ENCODE measurements at places on chromosomes 12 and 14. TPM values are rescaled to one million over a fixed set of nuclear protein-coding genes. Genes with fewer than 3 reads are reported as not detected.
A peak's percentile ranks its signal among the peaks of the same experiment; 100 is the strongest.

Gene CLIP1
- 62.0 TPM for polyA plus RNA-seq

GRCh38 chr12:6923851-6924250 lies 3.9 kb upstream of the ATN1 start:
- DNase-seq, result no peak

Gene COX8C
- not detected for polyA plus RNA-seq

Gene CCDC197
- not detected for polyA plus RNA-seq

- DNase-seq, result peak; percentile 24
These were observed 24.5 kb downstream of the FIGNL2 start for GRCh38 chr12:51823875-51824565.

DNA sequence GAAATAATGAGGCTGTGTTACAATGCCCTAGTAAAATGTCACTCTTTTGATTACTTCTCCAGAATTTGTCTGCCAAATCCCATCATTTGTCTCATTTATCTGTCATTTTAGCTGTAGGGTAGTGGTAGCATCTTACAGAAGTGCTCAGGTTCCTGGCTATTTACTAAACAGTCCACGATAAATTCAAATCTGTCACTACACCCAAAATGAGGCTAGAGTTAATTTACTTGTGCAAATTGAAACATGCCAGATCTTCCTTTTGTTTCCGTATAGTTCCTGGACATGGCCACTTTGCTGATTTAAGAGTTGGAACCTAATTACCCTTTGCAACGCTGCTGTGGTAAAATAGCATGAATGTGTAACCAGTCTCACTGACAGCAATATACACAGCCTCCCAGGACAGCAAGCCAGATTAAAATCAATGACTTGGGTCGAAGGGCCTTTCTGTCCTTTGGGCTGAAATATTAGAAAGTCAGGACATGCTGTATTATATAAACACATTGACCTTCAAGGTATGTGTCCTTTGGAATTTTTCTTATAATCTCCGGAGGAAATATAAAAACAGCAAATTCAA lies 485.4 kb downstream of the MDGA2 start:
- no peak for DNase-seq

DNA sequence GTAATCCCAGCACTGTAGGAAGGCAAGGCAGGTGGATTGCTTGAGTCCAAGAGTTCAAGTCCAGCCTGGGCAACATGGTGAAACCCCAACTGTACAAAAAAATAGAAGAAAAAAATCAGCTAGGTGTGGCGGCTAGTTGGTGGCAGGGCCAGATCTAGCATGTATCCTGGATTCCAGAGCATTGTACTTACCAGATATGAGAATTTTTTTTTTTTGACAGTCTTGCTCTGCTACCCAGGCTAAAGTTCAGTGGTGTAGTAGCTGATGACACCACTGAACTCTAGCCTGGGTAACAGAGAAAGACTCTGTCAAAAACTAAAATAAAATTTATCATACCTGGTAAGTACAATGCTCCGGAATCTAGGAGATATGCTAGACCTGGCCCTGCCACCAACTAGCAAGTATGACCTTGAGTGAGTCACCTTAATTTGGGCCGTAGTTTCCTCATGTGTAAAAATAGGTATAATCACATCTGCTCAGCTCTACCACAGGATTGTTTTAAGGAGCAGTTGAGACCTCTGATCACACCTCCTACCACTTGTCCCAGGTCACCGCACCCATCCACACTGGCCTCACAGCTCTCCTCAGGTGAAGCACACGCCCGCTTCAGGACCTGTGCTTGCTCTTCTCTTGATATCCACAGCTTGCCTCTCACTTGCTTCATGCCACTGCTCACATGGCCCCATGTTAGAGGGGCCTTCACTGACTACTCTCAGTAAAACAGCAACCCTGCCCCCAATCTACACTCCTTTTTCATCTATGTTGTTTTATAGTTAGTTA lies 140.2 kb downstream of the STXBP6 start:
- no peak for DNase-seq

Gene BCAT1
- polyA plus RNA-seq, result 61.1 TPM

DNA sequence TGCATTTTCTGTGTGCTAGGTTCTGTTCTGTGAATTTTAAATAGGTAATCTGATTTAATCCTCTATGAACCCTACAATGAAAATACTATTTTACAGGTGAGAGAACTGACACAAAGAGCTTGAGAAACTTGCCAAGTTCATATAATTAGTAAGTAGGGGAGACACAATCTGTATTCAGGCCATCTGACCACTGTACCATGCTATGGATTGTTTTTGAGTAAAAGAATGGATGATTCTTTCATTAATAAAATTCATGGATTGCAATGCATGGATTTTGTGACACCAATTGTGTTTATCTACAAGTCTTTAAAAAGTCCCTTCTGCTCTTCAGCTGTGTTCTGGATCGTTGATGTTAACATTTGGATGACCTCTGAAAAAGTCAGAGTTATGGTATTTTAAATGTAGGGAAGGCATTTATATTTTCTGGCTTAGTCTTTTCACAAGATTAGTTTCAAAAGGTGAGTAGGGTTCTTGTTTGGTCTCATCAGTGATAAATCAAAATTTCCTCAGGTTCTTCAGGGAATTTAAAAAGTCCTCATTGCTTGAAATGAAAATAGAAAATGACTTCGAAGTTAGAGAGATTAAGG lies 15.4 kb upstream of the DYRK2 start:
- DNase-seq, result no peak

GRCh38 chr14:29085546-29085945 lies 319.0 kb downstream of the FOXG1 start:
- no peak for DNase-seq

Data from AG04450 (cell line).